ENCODE measurements at places on chromosomes 5 and 9. TPM values are rescaled to one million over a fixed set of nuclear protein-coding genes. Genes with fewer than 3 reads are reported as not detected.

DNAI1 gene
- not detected for polyA plus RNA-seq

PCDHGB6 gene
- not detected for polyA plus RNA-seq

DCAF12 gene
- 19.6 TPM for polyA plus RNA-seq

SCGB3A1 gene
- polyA plus RNA-seq: 35.3 TPM

BTNL3 gene
- polyA plus RNA-seq: 0.33 TPM

PCDHB7 gene
- 0.10 TPM for polyA plus RNA-seq

SPATA31E1 gene
- not detected for polyA plus RNA-seq

VCAN gene
- 2.0 TPM for polyA plus RNA-seq

PCA3 gene
- polyA plus RNA-seq: not detected

IZUMO3 gene
- not detected for polyA plus RNA-seq

PCDHGC3 gene
- 20.0 TPM for polyA plus RNA-seq

GARIN3 gene
- polyA plus RNA-seq: not detected

CREBRF gene
- polyA plus RNA-seq: 4.1 TPM

GPRIN1 gene
- 0.30 TPM for polyA plus RNA-seq

TIMD4 gene
- not detected for polyA plus RNA-seq

JAKMIP2 gene
- 0.75 TPM for polyA plus RNA-seq

LCN1 gene
- polyA plus RNA-seq: not detected

TRPM3 gene
- 0.15 TPM for polyA plus RNA-seq
